NT2/D1 (cell line): ENCODE measurements at places on chromosomes 16 and 17.

DNA sequence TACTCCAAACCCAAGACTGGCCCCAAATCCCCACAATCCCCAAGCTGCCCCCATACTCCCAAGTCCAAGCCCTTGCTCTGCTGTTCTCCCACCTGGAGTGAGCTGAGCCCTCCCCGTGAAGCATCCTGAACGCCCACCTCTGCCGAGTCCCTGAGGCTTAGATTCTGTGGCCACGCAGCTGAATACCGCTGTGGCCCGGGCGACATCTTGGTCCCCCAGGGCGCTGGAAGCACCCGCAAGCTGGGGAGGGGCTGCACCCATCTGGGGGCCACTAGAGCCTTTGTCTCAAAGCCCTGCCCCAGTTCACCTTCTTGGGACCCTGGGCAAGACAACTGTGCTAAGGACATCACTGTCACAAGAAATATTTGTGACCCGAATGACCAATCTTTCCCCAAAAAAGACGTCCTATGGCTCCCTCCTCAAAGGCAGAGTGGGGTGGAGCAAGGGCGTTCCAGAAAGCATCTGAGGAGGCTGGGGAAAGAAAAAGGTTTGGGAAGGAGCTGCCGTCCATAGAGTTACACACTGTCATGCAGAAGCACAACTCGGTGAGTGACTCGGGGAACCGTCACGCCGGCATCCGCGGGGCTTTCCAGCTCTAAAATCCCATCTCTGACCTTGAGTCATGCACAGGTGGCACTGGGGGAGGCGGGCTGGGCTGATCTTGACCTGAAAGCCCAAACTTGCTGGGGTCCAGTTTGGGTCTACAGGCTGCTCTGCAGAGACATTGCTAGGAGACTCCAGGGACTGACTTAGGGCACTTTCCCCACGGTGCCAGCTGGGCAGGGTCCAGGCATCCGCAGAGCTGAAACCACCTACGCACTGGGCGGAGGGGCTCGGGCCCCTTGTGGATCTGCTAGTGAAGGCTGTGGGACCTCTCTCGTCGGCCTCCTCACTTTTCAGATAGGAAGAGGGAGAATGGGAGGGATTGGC lies 6.6 kb downstream of the PTX4 start:
- DNase-seq, result no peak

DNA sequence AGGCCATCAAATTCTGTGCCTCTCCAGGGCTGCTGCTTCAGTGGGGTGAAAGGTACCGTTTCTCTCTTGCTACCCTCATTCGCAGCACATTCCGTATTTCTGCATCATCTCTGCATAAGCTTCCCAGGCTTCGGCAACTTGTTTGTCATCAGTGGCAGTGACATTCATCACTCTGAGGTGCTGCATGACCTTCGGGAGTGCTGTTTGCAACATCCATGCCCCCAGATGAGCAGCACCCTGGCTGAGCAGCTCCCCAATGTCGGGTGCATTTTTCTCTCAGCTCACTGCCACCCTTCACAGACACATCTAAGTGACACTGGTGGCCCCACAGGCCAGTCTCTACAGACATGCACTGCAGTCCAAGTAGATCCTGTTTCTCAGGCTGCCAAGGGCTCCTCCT lies 3.8 kb downstream of the CREBBP start:
- DNase-seq, result no peak

DNA sequence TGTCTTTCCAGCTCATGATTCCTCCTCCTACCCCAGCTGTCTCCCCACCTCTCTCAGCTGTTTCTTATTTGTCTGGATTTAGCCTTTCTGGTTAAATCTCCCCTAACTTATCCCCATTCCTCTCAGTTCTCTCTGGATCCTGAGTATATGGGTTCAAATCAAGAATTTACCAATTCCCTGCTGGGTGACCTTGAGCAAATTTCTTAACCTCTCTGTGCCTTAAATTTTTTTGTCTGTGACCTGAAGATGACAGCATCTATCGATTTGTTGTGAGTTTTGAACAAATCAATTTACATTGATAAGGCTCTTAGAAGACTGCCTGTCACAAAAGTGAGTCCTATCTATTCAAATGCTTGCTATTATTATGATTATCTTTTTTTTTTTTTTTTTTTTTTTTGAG lies 2.0 kb upstream of the KCNG4 start:
- no peak for DNase-seq

GRCh38 chr16:85504242-85504641 lies 108.9 kb upstream of the GSE1 start:
- no peak for DNase-seq

DNA sequence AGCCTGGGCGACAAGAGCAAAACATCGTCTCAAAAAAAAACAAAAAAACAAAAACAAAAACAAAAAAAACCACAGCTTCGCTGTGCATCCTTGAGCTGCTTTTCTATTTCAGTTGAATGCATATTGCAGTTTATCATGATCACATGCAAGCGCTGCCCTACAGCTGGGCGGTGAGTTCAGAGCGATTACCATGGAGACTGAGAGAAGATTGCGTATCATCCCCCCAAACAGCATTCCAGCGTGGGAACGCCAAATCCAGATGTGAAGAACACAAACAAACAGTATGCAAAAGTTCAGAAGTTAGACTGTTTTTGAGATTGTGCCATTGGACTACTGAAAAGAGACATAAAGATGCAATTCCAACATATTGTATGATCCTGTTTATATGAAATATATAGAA lies 15.1 kb upstream of the SLC52A1 start:
- no peak for DNase-seq
